ENCODE measurements at places on chromosomes 11 and 22.

- no peak for DNase-seq
Measured at GRCh38 chr11:68353669-68354068, 41.3 kb downstream of the LRP5 start.

DNA sequence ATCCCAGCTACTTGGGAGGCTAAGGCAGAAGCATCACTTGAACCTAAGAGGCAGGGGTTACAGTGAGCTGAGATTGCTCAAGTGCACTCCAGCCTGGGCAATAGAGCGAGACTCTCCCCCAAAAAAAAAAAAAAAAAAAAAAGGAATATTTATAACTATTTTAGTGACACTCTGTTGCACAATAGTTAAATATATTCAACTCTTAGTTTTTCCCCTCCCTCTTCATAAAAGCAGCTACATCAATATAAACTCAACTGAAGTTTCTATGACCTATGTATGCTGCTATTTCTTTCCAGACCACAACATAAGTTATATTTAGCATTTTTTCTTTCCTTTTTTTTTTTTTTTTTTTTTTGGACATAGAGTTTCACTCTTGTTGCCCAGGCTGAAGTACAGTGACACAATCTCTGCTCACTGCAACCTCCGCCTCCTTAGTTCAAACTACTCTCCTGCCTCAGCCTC is 19.2 kb downstream of the CELF1 start:
- no peak for DNase-seq

DNA sequence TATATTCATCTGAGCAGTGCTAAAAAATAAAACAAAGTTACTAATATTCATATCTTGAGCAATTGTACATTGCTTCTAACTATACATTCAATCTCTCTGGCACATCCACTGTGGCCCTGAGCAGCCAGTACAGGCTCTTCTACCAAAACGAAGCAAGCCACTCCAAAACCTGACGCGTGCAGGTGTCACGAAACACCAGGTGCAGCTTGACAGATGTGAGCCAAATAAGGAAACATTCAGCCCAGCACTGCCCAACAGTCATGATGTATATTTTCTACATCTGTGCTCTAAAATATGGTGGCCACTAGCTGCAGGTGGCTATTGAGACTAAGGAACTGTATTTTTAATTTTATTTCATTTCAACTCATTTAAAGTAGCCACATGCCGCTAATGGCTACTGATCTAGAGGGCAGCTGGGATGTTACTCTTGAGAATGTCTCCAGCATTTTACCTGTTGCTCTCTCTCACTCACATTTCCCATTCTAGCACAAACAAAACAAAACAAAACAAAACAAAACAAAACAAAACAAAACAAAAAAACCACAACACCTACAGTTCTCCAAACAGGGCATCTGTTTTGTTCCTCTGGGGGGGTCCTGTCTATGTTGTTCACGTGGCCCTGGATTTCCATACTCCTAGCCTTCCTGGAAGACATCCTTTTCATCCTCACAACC is 77.7 kb downstream of the LARGE1 start:
- no peak for DNase-seq

DNA sequence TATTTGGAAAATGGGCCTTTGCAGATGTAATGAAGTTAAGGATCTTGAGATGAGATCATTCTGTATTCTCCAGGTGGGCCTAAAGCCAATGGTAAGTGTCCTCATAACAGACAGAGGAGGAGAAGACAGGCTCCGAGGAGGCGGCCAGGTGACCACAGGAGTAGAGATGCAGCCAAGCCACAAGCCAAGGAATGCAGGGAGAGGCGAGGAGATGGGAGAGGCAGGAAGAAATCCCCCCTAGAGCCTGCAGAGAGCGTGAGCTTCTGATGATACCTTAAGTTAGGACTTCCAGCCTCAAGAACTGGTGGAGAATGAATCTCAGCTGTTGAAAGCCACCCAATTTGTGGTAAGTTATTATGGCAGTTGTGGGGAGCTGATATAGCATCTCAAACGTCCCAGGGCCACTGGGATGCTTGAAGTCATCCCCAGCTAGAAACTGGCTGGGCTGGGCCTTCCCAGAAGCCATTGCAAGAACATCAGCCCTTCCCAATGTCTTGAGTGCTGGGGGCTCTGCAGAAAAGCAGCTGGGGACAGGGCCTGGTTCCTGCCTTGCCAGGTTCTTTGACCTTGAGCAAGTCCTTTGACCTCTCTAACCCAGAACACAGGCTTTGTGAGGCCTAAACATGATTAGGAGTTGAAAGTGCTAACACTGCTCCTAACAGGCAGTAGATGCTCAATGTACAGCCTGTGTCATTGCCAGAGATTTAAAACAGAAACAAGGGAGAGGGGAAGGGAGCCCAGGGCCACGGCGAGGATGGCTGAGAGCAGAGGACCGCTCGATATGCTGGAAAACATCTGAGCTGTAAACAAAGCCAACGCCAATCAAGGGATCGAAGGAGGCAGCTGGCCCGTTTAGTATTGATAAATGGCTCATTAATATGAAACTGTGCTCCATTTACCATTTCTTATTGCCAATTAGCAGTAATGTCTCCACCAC is 632.3 kb downstream of the TBC1D22A start:
- DNase-seq = peak; percentile 1

- no peak for DNase-seq
Measured at GRCh38 chr22:47818496-47818895, 1056.0 kb downstream of the TBC1D22A start.

GRCh38 chr11:43810929-43811596 is 69.6 kb upstream of the ALKBH3 start:
- DNase-seq = no peak

All from right lobe of liver (tissue), 6 donors.